ENCODE measurements at places on chromosomes 6 and 20.

DNA sequence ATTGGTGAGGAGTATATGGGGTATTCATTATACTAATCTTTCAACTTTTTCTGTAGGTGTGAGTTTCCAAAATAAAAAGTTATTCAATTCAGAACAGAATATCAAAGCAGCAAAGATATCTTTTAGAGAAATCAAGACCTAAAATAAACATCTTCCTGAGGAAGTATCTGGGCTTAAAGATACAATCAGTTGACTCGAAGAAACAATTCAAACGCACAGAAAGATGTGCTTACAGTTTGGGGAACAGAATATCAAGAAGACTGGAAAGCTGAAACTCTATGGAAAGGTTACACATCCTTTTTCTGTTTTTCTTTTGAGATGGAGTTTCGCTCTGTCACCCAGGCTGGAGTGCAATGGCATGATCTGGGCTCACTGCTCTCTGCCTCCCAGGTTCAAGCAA, 36.2 kb upstream of the SAYSD1 start:
- DNase-seq = no peak

- no peak for DNase-seq
Observed at GRCh38 chr20:42309050-42309449, 690.9 kb upstream of the CHD6 start.

- DNase-seq = no peak
Observed at GRCh38 chr6:85343428-85343827, 106.5 kb upstream of the NT5E start.

DNA sequence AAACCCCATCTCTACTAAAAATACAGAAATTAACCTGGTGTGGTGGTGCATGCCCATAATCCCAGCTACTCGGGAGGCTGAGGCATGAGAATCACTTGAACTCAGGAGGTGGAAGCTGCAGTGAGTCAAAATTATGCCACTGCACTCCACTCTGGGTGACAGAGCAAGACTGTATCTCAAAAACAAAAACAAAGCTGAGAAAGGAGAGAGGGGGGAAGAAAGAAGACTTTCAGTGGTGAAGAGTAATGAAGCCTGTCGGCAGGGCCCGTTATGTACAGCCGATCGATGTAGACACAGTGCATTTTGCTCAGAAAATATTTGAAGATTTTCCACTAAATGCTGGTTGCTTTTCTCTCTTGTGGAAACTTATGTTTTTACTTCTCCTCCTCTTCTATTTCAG, 13.8 kb downstream of the VAPB start:
- DNase-seq = no peak

GRCh38 chr6:82179415-82179814, 68.1 kb downstream of the IBTK start:
- DNase-seq = no peak

- DNase-seq = no peak
Observed at GRCh38 chr6:85115376-85115775, 334.5 kb upstream of the NT5E start.

DNA sequence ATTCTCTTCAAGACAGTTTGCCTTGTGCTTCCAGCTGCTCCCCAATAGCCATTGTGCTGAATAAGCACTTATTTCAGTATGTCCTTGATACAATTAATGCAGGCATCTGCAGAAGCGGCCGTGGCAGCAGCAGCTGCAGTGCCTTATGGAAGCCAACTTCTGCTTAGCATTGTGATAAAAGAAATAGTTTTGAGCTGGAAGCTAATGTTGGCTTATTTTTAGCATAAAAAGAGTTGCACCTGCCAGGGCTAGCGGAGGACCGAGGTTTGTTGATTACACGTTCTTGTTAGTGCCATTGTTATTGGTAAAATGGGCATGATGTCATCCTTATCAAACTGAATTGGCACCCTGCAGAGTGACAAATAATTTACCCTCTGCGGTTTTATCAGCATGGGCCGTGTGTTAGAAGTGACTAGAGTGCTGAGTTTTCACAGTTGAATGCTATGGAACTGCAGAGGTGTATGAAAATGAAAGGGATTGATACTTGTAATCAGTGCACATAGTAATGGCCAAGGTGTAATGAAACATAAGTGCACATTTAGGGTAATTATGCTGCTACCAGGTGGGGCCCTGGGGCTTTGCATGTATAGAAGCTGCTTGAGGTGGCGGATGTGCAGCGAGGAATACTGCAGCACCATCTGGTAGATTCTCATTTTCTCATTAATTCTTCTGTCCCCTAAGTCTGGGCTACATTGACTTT, 334.3 kb downstream of the CDKAL1 start:
- DNase-seq = peak; percentile 9

- peak; percentile 77 for DNase-seq
Observed at GRCh38 chr20:32743237-32744112, at the start of gene COMMD7. COMMD7 (minus strand) TSS chr20:32743467; CDS start chr20:32743391, 76 bp downstream.

DNA sequence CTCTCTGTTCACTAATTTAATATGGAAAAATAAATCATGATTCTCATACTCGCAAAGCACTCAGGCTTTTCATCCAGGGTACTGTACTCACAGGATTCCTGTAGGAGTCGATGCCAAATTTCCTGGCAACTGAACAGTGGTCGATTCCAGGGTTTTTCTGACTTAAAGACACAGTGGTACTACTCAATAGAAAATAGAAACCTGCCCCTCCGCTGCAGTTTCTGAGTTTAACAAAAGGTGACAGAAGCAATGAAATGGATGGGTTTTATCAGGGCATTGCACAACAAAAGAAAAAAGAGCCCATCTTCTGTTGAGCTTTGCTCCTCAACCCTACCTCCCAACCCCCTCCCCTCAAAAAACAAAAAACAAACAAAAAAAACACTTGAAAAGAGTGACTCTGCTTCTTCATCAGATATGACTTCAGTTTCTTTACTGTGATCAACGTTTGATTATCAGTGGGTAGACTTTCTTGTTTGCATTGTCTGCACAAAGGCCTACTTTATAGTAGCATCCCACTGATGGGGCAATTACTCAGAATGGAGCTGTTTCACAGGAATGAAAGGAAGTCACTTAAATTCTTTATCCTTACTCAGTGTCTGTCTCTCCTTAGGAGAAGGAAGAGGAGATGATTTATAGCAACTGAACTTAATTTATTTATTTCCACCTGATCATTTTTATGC, 96.2 kb upstream of the FOXO3 start:
- peak; percentile 61 for DNase-seq

- no peak for DNase-seq
Observed at GRCh38 chr20:31992086-31992485, 18.2 kb upstream of the CCM2L start.

DNA sequence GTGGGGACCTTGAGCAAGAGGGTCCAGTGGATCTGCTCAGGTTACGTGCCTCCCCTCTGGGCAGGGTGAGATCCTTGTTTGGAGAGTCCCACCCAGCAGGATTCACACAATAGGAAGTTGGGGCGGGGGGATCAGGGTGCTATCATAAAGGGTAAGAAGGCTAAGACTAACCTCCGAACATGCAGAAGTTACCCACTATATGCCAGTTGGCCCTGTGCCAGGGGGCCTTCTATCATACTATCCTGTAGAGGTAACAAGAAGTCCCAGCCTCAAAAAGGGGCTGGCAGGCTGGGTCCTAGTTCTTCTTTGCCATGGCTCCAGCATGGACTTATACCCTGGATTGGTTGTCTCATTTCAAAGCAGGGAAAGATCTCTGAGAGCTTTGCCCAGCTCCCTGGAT, 94.1 kb downstream of the CDH26 start:
- no peak for DNase-seq

DNA sequence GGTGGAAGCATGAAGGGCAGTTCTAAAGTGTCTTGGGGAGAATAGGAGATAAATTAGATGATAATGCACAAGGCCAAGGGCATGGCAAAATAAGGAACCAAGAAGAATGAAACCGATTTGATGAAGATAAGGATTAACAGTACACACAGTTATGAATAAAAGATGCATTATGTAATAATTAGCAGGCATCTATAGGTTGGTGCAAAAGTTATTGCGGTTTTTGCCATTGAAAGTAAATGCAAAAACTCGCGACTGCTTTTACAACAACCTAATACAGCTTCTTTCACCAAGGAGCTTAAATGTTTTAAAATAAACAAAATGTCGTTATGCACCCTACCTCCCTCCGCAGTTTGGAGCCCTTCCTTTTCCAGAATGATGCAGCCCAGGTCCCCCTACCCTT, 29.0 kb downstream of the MAS1 start:
- DNase-seq = no peak

- DNase-seq = no peak
Observed at GRCh38 chr6:76742919-76743318, 670.5 kb upstream of the IMPG1 start.

- no peak for DNase-seq
Observed at GRCh38 chr6:30325873-30326525, 728 bp upstream of the TRIM39 start.

- DNase-seq = no peak
Observed at GRCh38 chr6:138769102-138769676, 4.4 kb upstream of the CCDC28A start.

GRCh38 chr20:8309634-8310033, 177.6 kb downstream of the PLCB1 start:
- DNase-seq = peak; percentile 74

DNA sequence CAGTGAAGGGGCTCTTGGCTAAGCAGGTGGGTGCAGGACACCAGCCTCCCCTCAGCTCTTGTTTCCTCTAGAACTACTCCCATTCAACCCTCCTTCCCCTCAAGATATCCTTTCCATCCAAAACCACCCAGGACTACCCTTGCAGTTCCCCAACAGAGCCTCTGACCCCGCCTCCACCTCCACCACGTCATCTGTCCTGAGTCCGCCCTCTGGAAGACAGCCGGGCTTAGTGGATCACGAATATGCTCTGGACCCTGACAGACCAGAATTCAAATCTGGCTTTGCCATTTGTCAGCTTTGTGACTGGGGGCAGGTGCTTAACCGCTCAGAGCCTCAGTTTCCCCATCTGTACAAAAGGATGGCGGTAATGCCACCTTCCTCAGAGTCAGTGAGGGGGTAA, 31.4 kb downstream of the TFEB start:
- no peak for DNase-seq

DNA sequence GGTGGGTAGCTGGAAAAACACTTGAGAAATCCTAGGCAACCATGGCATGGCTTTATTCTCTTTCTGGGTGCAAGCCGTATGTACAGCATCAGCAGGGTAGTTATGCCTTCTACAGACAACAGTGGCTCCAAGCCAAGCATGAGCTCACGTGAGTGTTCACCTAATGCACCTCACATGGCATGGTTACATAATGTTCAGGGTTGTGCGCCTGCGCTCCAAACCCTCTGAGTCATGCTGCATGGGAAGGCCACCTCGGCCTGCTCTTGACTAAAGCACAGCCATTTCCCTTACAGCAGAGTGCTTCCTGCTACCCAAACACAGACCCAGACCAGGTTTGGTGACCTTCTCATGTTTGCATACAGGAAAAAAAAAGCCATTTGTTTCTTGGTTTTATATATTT, 96.2 kb downstream of the VIP start:
- DNase-seq = no peak

- DNase-seq = no peak
Observed at GRCh38 chr6:1602049-1602713, 7.5 kb upstream of the FOXC1 start.

GRCh38 chr6:163667372-163668060, 253.0 kb downstream of the QKI start:
- DNase-seq = no peak

DNA sequence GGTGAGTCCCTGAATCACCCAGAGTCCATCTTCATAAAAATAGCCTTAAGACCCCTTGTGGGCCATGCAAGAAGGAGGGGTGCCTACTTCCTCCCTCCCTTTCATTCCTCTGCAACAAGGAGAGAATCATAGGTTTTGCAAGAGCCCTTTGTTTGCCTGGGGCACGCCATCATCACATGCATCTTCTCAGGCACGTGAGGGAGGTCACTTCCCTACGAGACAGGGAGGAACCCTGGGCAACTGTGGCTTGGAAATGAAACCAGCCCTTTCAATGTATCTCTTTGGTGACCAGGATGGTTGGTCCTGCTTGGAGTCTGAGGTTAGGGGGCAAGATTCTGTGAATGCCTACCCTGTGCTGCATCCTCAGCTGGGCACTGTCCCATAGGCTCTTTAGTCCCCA, 194.8 kb downstream of the MAFB start:
- no peak for DNase-seq

GRCh38 chr6:114471450-114471849, 128.6 kb upstream of the HS3ST5 start:
- no peak for DNase-seq

GRCh38 chr6:107869871-107870270, 45.8 kb upstream of the SCML4 start:
- no peak for DNase-seq

DNA sequence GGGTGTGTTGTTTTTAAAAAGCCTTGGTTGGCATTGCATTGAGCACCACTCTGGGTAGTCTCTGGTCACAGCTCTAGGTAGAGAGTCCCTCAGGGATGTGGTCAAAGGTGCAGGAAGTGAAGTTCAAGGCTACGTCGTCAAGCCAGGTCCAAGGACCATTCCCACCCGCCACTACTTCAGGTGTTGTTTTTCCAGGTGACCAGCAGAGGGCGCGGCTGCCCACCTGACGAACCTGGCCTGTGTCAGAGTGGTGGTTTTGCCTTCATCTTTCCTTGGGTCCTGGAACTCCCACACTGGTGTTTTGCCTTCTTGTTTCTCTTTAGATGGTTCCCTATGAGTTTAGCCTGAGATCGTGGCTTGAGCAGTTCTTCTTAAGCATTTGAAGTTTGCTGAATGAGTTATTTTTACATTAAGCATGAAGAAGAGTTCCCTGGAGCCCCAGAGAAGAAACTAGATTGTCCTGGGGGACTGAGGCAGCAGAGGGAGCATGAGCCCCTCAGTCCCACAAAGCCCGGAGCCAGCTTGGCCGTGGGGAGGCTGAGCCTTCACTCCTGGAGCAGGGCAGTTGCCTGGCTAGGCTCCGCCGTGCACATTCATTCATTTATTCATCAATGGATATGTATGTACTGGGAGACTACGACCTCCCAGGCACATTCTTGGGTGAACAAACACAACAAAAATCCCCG, 5.6 kb upstream of the PHACTR3 start:
- peak; percentile 31 for DNase-seq

- DNase-seq = no peak
Observed at GRCh38 chr20:46494077-46494476, 19.3 kb downstream of the ZNF334 start.

GRCh38 chr20:53872561-53873229, 197.7 kb downstream of the BCAS1 start:
- peak; percentile 64 for DNase-seq

GRCh38 chr6:33604941-33605854, 15.9 kb upstream of the ITPR3 start:
- no peak for DNase-seq

DNA sequence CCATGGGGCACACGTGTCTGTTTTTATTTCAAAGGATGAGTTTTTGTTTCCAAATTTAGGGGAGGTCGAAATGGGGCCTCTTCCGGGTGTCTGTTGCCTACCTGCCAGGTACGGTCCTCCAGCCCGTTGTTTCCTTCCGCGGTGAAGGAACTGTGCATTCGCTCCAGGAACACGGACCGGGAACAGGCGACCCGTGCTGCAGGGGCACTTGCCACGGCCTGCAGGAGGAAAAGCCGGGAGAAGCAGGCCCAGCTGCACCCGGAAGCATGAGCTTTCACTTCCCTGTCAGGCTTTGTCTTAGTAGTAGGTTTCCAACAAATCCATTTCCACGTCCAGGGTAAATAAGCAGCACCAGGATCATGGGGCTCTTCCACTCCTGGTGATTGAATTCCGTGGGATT, 17.0 kb upstream of the NPEPL1 start:
- DNase-seq = no peak

Measured in astrocyte of the hippocampus (primary cell).